Stimulated activated effector memory CD8-positive, alpha-beta T cell treated with anti-CD3 and anti-CD28 coated beads, Interleukin-12 subunit alpha, Interleukin-12 subunit beta, amount 100 ng/mL, for 72 hours (primary cell): ENCODE measurements at places on chromosomes 7 and 10.
A peak's percentile ranks its signal among the peaks of the same experiment; 100 is the strongest.

- no peak for DNase-seq
Measured at GRCh38 chr10:75461672-75462649, 30.5 kb downstream of the LRMDA start.

GRCh38 chr10:4086131-4086898 lies 301.3 kb upstream of the KLF6 start:
- no peak for DNase-seq

- DNase-seq = no peak
Measured at GRCh38 chr7:151018421-151019129, 5.7 kb downstream of the ATG9B start.

- DNase-seq = no peak
Measured at GRCh38 chr10:132341781-132342180, 9.8 kb downstream of the LRRC27 start.

- DNase-seq = peak; percentile 58
Measured at GRCh38 chr7:3464900-3465622, 164.0 kb downstream of the SDK1 start.

- DNase-seq = no peak
Measured at GRCh38 chr7:14293434-14293833, 304.0 kb upstream of the ETV1 start.

- no peak for DNase-seq
Measured at GRCh38 chr7:139370943-139371313, 11.2 kb downstream of the LUC7L2 start.

- DNase-seq = peak; percentile 62
Measured at GRCh38 chr10:72274730-72275350, 1.1 kb downstream of the DDIT4 start.
